ENCODE measurements at places on chromosomes 11 and 22. TPM values are rescaled to one million over a fixed set of nuclear protein-coding genes. Genes with fewer than 3 reads are reported as not detected.

PANX3 gene
- not detected for total RNA-seq

GRCh38 chr22:22810018-22810427 lies 77.6 kb upstream of the IGLL5 start:
- no peak for DNase-seq

DNA sequence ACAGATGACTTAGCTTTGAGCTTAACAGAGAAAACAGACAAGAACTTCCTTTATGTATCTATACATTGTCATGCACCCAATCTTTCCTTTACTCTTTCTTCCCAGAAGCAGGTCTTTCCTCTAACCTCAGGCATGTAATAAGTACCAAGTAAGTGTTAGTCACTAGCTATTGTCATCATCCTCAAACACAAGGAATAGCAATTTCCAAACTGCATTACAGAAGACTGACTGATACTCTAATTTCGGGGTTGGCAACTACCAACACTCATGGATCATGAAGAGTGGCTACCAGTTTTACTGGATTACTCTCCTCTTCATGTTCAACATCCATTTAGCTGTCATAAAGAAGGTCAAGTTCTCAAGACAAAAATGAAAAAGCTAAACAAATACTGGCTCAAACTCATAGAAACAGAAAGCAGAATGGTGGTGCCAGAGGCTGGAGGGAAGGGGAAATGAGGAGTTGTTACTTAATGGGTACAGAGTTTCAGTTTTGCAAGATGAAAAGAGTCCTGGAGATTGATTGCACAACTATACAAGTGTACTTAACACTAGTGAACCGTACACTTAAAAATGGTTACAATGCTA lies 111.6 kb downstream of the SIK3 start:
- DNase-seq, result no peak

- no peak for DNase-seq
These were observed 88.2 kb downstream of the SWAP70 start for GRCh38 chr11:9752091-9752490.

DNA sequence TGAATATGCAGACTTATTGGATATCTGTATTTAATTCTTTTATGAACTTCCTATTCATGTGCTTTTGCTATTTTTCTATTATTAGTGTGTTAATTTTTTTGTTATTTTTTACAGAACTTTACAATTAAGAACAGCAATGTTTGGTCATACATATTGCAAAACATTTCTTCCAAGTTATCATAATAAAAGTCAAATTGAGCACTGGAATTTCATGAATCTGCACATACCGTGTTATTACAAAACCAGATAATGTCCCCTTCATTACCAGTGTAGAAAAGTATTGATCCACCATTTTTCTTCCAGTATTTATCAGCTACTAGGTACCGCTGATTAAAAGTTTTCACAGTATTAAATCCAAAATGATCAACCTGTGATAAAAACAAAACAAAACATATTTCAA lies 40.5 kb downstream of the PRCP start:
- DNase-seq, result no peak
